NCI-H774 (cell line): ENCODE measurements at places on chromosomes 6 and 20.

DNA sequence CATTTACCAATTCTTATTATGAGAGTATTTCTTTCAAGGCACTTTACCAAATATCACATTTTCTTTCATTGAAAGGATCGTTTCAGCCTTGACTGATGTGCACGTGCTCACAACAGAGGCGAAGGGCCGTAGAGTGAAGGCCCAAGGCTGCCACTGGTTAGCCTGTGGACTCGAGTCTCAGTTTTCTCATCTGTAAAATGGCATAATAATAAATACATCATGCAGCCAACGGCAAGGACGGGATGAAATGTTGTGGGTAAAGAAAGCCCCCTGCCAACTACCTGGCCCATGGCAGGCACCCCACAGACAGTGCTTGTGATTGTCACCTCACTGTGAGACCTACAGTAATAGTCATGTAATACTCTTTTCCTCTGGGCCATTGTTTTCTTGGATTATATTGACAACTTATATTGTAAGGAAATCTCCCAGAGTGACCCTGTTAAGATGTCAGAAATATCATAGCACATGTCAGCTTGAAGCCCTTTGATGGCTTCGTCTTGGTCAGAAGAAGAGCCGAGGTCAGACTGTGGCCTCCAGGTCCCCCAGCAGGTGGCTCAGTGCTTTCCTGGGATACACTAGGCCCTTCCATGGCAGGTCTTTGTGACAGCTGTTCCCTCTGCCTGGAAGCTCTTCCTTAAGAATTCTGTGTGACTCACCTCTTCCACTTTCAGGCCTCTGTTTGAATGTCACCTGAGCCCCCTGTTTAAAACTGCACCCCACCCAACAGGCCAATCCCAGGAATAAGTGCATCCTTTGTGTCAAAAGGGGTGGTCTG lies 36.3 kb downstream of the FAM50B start:
- DNase-seq, result no peak

GRCh38 chr6:1423578-1423977 lies 34.2 kb downstream of the FOXF2 start:
- DNase-seq, result no peak

- no peak for DNase-seq
Measured at GRCh38 chr6:110105296-110105695, 74.2 kb downstream of the WASF1 start.

GRCh38 chr6:160733050-160733646 lies 31.1 kb downstream of the PLG start:
- peak; percentile 24 for DNase-seq

DNA sequence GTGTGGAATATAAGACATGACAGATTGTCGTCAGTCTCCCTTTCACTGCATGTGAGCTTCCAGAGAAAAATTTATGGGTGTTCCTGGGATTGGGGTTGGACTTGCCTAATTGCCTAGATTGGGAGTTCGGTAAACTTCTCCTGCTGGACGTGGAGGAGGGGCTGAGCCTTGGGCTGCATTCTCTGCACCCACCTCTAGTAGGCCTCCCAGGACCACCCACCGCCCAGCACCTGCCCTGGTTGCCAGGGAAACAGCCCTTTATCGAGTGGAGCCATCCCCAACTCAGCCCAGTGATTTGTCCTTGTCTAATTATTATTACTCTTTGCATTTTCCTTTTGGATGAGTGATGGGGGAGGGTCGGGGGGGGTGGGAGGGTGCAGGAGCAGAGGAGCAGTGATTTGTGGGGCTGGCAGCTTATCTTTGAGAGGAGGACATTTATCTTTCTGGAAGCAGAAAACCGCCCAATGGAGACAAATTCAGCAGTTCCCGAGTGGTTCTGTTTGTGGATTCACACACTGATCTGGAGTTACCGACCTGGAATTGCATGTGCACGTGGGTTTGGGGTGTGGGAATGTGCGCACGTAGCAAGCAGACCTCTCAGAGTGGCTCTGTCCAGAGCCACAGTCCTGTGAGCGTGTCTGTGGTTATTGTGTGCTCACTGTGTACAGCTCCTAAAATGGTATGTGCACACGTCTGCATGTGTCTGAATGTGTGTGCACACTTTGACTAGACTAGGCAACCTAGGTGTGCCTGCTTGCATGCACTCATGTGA lies 104.5 kb downstream of the DHX35 start:
- DNase-seq, result no peak

- DNase-seq, result no peak
Measured at GRCh38 chr6:82761674-82762345, 303.8 kb downstream of the UBE3D start.

DNA sequence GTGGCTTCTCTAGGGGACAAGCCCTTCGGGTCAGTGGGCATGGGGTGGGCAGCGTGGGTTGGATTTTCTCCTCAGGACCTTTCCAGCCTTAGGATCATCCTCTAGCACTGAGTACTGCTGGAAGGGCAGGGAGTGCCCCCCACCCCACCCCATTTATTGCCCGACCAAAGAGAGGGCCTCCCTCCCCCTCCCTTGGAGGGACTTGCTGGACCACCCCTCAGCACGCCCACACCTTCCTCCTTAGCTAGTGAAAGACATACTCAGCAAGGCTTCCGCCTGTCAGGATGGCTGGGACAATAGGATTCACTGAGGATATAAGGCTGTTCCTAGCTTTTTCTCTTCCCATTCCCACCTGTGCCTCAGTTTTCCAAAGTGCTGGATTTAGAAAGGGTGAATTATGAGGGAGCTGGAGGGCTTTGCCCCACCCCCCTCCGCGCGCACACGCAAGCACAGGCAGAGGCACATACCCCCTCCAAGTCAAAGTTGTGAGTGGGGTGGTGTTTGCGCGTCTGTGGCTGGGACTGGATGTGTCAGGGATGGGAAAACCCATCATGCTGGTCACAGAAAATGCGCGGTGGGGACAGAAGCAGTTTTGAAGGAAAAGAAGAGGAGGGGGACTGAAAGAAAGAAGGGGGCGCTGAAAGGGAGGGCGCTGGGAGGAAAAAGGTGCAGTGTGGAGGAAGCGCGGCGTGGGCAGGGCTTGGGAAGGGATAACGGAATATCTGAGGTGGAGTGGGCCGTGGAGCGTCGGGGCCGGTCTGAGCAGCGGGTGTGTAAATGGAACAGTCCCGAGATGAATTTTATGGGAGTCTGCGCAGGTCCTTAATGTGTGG lies 693 bp upstream of the SLC29A1 start:
- DNase-seq, result no peak

DNA sequence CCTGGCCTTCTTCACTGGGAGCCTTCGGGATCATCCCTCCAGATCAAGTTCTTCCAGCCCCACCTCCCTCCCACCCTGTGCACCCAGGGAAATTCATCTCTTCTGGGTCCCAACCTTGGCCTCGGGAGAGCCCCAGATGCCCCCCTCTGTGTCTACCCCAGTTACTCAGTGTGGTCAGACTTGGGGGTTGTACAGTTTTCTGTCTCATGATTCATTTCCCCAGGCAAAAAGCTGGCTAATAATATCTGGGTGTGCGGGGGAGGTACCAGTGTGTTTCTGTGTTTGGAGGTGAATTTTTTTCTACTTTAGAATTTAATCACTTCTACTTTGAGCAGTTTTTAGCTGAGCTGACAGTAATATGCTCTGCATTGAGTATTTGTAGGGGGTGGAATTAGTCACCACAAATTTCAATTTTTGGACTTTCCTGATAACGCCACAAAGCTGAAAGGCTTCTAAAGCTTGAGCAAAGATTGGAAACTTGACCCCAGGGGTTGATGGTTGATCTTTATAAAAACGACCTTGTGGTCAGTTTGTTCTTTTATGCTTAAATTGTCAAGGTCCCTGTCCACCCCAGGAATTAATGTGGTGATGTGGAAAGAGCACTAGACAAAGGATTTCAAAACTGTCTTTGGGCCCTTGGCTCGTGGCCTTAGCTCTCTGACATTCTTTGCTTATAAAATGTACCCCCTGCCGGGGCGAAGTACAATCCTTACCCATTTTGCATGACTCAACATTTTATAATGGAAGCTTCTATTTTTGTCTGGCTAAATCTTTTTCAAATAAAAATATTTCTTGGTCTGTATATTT lies 284.7 kb upstream of the TAB2 start:
- no peak for DNase-seq

- no peak for DNase-seq
Measured at GRCh38 chr20:64086801-64087200, 2.6 kb upstream of the LKAAEAR1 start.

- DNase-seq, result no peak
Measured at GRCh38 chr6:53474010-53474409, 70.9 kb downstream of the GCLC start.

GRCh38 chr20:57628047-57628961 lies 8.1 kb upstream of the ZBP1 start:
- DNase-seq, result no peak

DNA sequence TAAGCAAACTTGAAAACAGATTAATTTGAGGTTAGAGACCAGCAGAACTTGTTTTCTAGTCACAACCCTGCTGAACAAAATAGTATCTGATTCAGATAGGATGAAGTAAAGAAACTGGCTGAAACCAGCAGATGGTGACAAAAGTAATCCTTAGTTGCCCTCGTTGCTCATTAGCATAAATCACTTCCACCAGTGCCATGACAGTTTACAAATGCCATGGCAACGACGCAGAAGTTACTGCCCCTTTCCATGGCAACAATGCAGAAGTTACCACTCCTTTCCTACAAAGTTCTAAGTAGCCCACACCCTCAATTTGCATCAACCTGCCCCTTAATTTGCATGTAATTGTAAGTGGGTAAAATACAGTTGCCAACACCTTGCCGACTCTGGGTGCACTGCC lies 23.7 kb downstream of the SNRPB start:
- no peak for DNase-seq

GRCh38 chr20:24522452-24523330 lies 53.3 kb downstream of the SYNDIG1 start:
- no peak for DNase-seq

- DNase-seq, result no peak
Measured at GRCh38 chr6:22113026-22113766, 183.6 kb downstream of the PRL start.

DNA sequence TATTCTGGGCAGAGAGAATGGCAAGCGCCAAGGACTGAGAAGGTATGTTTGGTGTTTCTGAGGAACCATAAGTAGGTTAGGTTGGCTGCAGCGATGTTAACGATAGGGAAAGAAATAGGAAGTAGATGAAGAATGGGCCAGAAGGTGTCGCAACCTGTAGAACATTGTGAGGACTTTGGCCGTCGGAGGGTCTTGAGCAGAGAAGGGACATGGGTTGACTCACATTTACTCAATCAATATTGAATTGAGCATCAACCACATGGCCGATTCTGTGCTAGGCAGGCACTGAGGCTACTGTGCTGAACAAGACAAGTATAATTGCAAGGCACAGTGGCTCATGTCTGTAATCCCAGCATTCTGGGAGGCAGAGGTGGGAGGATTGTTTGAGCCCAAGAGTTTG lies 26.8 kb upstream of the RPN2 start:
- DNase-seq, result no peak

- DNase-seq, result peak; percentile 51
Measured at GRCh38 chr20:6489361-6490171, 277.9 kb upstream of the BMP2 start.

GRCh38 chr6:47970826-47971225 lies 140.2 kb downstream of the PTCHD4 start:
- no peak for DNase-seq

DNA sequence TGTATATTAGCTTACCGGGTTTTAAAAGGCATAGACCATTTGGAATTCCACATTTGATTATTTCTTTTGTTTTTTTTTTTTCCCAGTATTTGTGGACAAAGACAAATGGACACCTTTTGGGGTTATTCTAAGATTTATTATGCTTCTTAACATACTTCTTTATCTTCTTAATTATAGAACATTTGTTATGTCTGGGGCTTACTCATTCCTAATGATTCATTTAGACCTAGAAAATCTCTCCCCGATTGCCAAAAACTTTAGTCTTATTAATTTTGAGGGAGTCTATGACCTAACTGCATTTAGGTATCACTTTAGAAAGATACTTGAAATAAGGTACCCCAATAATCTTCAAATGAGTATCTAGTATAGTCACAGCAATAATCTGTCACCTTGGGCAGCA lies 170.7 kb upstream of the PREP start:
- DNase-seq, result no peak

GRCh38 chr6:98335594-98335993 lies 498.8 kb upstream of the POU3F2 start:
- no peak for DNase-seq

- DNase-seq, result no peak
Measured at GRCh38 chr6:16205377-16206144, 32.8 kb upstream of the GMPR start.

- DNase-seq, result no peak
Measured at GRCh38 chr6:22383016-22383415, 86.2 kb upstream of the PRL start.

DNA sequence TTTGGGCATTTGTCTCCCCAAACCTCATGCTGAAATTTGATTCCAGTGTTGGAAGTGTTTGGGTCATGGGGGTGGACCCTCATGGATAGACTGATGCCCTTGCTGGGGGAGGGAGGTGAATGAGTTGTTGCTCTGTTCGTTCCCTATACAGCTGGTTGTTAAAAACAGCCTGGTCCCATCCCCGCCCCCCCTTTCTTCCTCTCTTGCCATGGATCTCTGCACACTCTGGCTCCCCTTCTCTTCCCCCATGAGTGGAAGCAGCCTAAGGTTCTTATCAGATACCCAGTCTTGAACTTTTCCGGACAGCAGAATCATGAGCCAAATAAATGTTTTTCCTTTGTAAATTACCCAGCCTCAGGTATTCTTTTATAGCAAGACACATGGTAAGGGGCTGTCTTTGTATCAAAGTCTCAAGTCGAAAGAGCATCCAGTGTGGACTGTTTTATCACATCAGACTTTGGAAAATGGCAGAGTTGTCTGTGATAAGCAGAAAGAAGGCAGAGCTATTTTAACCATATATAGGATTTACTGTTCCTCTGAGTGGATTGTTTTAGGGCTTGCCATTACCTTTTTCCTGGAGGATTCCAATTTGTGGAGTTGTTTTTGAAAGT lies 31.2 kb downstream of the SLC9A8 start:
- no peak for DNase-seq

DNA sequence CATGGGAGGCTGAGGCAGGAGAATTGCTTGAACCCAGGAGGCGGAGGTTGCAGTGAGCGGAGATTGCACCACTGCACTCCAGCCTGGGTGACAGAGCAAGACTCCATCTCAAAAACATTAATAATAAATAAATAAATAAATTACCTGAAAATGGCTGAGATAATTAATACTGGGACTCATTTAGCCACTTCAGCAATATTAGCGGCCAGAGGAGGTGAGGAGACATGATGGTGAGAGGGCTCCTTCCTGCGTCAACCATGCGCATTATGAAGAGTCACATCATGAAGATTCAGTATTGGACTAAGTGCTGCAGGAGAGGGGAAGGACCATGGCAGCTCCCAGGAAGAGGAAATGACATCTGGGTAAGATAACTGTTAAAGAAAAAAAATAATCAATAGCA lies 2.9 kb upstream of the PYGB start:
- DNase-seq, result no peak

GRCh38 chr20:38222231-38222922 lies 38.2 kb downstream of the KIAA1755 start:
- DNase-seq, result peak; percentile 7
